Activated naive CD8-positive, alpha-beta T cell treated with anti-CD3 and anti-CD28 coated beads, Interleukin-2, amount 10 ng/mL, durations not matched to agents 7 days and 5 days (primary cell): ENCODE measurements at places on chromosomes 3 and 15. TPM values are rescaled to one million over a fixed set of nuclear protein-coding genes. Genes with fewer than 3 reads are reported as not detected.
A peak's percentile ranks its signal among the peaks of the same experiment; 100 is the strongest.

Gene SPSB4
- not detected for total RNA-seq

DNA sequence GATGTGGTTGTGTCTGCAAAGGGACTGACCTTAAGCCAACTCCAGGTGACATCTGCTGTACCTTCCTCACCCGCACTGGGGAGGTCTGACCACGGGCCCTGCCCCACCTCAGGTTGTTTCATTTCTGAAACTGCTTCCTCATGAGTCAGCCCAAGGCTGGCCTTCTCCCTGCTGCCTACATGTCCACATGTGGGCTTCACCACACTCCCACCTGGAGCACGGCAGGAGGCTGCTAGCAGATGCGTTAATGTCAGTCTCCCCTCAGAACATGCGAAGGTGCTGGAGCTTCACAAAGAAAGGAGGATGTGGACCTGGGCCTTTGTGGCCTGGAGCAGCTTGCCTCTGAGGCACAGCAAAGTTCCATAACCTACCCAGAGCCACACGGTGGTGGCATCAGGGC is 69.4 kb upstream of the PLXNA1 start:
- H3K27me3 ChIP-seq: no peaks in the 10 kb centered on the region
- H3K4me3 ChIP-seq: peak overlapping the region; percentile 13
- H3K27ac ChIP-seq: peak overlapping the region; percentile 38

DNA sequence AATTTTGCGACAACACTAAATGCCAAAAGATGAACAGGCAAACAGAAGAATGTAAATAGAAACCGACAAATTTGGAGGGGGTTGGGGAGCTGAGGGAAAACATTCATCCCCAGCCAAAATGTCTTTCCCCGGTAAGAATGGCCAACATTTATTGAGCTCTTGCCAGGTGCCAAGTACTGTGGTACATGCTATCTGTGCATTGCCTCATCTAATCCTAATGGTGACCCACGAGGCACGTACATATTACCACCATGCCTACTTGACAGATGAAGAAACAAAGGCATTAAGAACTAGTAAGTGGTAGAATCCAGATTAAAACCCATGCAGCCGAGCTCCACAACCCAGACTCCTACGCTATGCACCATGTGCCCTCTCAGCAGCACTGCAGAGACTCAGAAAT is 205.7 kb downstream of the STT3B start:
- no peak overlapping the region for H3K27ac ChIP-seq
- no peak overlapping the region for H3K4me3 ChIP-seq
- H3K4me1 ChIP-seq: no peaks in the 10 kb centered on the region

DNA sequence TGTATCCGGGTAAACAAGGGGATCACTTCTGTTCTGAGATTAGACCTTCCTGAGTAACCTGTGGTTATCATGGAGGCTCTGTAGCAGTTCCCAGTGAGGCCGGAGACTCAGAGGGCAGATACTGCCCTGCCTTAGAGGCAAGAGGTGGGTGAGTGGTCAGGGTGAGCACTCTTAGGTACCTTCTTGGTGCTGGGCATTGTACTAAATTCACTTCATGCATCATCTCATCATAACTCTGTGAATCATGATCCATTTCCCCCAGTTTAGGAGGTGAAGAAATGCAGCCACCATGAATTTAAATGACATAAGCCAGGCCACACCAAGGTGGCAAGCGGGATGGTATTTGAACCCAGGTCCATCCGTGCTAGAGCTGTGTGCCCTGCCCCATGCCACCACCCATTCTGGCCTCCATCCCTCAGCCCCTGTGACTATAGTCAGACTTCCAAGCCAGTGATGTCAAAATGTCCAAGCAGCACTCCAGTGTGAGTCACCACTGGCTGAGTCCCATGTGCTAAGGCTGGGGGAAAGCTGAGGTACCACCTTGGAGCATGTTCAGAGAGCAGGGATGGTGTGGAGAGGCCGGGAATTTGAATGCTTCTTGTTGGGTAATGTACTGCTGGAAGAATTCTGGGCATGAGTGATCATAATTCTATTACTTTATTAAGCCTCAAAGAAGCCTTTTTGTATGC is 88.8 kb downstream of the EPHB1 start:
- H3K4me3 ChIP-seq: no peak overlapping the region
- no peaks in the 10 kb centered on the region for H3K36me3 ChIP-seq
- peaks cover 10% of the 10 kb centered on the region for H3K4me1 ChIP-seq

- no peak for DNase-seq
- H3K4me3 ChIP-seq: no peak overlapping the region
- no peaks in the 10 kb centered on the region for H3K27me3 ChIP-seq
- peaks cover 7% of the 10 kb centered on the region for H3K4me1 ChIP-seq
Observed at GRCh38 chr15:51447855-51448621, 106.6 kb downstream of the GLDN start.

DNA sequence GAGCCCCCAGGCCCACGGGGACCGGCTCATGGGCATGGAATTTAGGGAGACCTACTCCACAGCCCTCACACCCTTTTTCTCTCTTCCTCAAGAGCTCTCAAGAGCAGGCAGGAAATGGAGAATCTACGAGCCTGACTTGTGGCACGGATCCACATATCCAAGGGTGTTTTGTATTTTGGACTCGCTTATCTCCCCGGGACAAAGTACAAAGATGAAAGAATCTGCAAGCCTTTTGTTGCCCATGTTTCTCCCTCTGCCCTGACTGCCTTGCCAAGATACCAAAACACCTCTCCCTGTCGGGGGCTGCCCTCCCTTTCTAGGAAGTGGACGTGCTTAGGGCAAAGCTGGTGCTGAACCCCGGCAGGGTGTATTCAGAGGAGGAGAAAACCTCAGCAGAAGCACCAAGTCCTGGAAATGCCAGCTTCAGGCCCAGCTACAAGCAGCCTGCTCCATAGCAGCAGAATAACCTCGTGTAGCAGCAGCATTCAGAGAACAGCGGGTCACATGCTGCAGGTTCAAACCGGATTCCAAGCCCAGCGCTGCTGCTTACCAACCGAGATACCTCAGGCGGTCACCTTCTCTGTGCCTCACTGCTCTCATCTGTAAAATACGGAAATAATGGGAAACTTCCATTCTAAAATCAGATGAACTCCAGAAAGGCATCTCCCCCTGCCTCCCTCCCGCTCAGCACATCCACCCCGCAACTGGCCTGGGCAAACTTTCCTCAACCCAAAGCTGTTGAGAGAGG is 35.2 kb downstream of the DNASE1L3 start:
- H3K27ac ChIP-seq: no peak overlapping the region
- peaks cover 8% of the 10 kb centered on the region for H3K27me3 ChIP-seq
- peaks cover 15% of the 10 kb centered on the region for H3K4me1 ChIP-seq
- H3K4me3 ChIP-seq: no peak overlapping the region
